Activated T-helper 1 cell treated with anti-CD3 and anti-CD28 coated beads, Interleukin-2, amount 50 U/mL, for 16 hours (primary cell): ENCODE measurements at places on chromosomes 13 and 19.

DNA sequence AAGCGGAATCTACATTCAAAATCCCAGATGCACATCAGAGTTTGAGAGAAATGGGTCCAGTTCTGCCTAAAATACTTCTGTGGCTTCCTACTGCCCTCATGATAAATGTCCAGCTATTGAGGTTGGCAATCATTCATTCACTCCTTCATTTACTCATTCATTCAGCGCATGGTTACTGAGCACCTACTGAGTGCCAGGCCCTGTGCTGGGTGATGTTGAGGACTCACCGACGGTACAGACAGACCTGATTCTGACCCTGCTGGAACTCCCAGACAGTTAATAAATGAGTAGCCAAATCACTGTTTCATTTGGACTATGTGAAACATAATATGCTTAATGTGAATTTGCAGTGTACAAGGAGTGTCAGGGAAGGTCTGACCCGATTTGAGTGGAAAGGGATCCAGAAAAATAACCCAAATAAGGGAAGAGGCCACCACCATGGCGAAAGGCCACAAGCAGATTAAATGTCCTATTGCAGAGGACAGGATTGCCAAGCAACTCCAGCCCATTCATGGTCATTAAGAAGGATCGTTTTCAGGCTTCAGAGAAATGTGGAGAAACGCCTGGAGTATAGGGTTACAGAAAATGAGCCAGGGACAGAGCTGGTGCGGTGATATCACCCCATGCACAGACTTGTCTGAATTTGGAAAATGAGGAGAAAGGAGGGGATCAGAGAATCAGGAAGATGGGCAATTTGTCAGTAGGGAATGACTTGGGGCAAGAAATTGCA lies 20.5 kb downstream of the DYRK1B start:
- DNase-seq = no peak

- DNase-seq = no peak
Observed at GRCh38 chr19:10603873-10604459, 16.9 kb upstream of the AP1M2 start.

GRCh38 chr19:53183146-53183764 lies 9.9 kb downstream of the ZNF665 start:
- no peak for DNase-seq

DNA sequence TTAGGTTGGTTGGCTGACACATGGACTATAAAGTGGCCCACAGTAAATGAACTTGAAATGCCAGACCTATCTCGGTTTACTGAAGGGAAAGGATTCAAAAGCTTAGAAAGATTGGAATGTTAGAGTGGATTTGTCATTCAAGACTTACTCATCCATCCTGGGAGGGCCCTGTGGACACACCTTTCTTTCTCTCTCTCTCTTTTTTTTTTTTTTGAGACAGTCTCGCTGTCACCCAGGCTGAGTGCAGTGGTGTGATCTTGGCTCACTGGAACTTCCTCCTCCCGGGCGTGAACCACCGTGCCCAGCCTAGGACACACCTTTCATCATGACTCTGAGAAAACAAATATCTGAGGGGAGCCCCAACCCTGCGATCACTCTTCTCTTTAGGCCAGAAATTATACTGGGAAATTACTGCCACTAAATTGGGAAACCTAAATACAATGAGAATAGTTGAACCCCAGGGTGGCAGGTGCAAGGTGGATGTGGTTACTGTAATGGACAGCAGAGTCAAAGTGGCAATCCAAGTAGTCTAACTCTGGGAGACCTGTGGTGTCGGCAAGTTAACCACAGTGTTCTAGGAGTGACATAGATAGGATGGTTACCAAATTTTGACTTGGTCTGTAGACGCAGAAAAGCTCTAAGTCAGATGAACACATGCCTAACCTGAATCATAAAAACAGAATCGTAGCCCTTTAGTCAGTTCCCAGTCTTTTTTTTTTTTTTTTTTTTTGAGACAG lies 47.1 kb upstream of the ZMYM5 start:
- no peak for DNase-seq

DNA sequence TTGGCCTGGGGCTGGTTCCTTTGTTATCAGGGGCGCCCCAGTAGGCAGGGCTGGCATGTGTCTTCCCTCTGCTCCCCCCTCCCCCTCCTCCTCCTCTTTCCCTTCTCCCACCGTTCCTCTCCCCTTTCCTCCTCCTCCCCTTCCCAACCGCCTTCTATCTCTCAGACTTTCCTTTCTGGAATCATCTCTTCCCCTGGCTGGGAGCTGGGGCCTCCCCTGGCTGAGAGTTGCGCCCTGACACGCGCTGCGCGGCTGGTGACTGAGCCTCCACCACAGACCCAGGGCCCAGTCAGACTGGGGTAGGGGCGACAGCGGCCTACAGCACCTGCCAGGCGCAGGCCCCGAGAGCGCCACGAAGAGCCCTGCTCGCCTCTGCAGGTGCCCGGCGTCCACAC lies 2.8 kb downstream of the PNMA8B start:
- no peak for DNase-seq

GRCh38 chr13:75309981-75310580 lies 171.9 kb downstream of the TBC1D4 start:
- DNase-seq = no peak

DNA sequence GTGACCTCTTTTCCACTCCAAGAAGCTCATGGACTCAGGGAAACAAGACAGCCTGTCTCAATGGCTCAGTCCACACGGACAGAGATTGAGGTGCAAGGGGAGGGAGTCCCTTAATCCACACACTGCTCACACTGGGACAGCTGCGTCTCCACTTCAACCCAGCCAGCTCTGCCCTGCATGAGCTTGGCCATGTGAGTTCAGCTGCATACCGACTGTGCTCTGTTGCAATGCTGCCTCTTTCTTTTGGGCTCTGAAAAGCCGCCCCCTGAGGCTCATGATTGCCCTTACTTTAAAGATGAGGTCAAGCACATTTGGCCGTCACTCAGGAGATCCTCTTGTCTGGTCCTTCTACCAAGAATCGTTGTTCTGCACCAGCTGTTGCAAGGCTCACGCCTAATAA lies 64.8 kb upstream of the KCTD15 start:
- DNase-seq = no peak

- no peak for DNase-seq
Observed at GRCh38 chr19:28701491-28701890, 511.5 kb downstream of the UQCRFS1 start.

GRCh38 chr13:77810878-77811277 lies 107.8 kb downstream of the EDNRB start:
- DNase-seq = no peak

- DNase-seq = no peak
Observed at GRCh38 chr13:26677156-26677555, 83.4 kb downstream of the GPR12 start.

- no peak for DNase-seq
Observed at GRCh38 chr13:102599426-102600012, 2.7 kb downstream of the TPP2 start.

GRCh38 chr13:106041445-106041844 lies 494.0 kb downstream of the EFNB2 start:
- DNase-seq = no peak

DNA sequence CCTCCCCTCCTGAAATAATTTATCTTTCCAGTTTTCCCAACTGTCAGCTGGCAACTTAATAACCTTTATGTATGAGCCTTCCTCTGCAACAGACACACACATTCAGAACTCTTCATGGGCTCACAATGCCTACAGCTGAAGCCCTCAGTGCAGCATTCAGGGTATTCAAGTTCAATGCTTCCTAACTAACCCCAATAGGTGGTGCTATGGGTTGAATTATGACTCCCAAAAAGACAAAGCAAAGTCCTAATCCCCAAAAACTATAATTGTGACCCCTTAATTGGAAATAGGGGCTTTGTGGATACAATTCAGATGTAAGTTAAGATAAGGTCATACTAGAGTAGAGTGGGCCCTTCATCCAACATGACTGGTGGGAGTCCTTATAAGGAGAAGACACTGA lies 202.2 kb downstream of the SUCLA2 start:
- no peak for DNase-seq

- DNase-seq = no peak
Observed at GRCh38 chr13:61136093-61136492, 279.6 kb downstream of the PCDH20 start.

- no peak for DNase-seq
Observed at GRCh38 chr13:38664906-38665305, 22.0 kb upstream of the FREM2 start.

DNA sequence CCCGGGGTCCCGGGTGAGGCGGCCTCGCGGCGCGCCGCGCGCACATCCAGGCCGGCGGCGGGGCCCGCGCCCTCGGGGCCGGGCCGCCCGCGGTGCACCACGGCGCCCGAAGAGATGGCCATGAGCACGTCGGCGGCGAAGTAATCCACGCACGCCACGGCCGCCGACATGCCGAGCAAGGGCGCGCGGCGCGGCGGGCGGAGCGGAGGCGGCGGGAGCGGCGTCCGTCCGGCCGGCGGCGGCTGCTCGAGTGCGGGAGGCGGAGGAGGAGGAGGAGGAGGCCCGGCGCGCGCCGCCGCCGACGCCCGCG lies at the start of gene KLF16:
Gene KLF16, minus strand, starts transcription at position 252 of the 310 bp plus-strand sequence. Its CDS starts 82 bp downstream, at position 170.
- no peak for DNase-seq

DNA sequence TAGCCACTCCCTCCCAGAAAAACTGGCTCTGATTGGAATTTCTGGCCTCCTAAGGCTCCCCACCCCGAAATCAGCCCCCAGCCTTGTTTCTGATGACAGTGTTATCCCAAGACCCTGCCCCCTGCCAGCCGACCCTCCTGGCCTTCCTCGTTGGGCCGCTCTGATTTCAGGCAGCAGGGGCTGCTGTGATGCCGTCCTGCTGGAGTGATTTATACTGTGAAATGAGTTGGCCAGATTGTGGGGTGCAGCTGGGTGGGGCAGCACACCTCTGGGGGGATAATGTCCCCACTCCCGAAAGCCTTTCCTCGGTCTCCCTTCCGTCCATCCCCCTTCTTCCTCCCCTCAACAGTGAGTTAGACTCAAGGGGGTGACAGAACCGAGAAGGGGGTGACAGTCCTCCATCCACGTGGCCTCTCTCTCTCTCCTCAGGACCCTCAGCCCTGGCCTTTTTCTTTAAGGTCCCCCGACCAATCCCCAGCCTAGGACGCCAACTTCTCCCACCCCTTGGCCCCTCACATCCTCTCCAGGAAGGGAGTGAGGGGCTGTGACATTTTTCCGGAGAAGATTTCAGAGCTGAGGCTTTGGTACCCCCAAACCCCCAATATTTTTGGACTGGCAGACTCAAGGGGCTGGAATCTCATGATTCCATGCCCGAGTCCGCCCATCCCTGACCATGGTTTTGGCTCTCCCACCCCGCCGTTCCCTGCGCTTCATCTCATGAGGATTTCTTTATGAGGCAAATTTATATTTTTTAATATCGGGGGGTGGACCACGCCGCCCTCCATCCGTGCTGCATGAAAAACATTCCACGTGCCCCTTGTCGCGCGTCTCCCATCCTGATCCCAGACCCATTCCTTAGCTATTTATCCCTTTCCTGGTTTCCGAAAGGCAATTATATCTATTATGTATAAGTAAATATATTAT lies 6.1 kb downstream of the FOSB start:
- DNase-seq = no peak

GRCh38 chr19:55703790-55704215 lies 28.8 kb downstream of the EPN1 start:
- DNase-seq = no peak

- no peak for DNase-seq
Observed at GRCh38 chr19:7598180-7598579, 2.5 kb downstream of the CAMSAP3 start.

DNA sequence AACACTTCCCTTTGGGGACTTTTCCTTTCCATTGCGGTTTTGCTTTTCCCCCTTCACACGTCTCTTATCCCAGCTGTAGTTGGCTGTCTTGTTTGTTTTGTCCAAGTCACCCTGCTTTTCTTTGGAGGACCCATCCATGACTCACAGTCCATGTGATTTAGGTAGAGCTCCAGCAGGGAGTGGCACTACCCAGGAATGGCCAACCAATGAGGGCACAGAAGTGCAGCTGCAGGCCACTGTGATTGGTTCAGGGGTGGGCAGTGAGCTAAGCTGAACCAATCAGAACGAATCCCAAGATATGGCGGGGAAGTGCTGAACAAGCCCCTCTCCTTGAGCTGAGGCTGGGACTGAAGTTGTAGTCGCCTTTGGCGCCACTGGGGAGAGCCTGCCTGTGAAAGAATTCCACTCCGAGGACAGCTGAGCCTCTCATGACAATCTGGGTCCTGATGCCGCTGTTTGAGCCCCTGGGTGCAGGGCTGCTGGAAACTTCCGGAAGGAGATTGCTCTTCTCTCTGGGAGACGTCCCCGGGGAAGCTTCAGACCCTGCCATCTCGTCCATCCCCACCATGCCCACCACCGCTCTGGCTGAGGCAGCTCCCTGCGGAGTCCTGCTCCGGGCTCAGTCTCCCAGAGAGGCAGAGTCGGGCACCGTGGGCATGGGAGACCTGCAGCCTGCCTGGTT lies 62.9 kb upstream of the URI1 start:
- DNase-seq = no peak

GRCh38 chr13:98581381-98581780 lies 4.5 kb upstream of the STK24 start:
- no peak for DNase-seq

DNA sequence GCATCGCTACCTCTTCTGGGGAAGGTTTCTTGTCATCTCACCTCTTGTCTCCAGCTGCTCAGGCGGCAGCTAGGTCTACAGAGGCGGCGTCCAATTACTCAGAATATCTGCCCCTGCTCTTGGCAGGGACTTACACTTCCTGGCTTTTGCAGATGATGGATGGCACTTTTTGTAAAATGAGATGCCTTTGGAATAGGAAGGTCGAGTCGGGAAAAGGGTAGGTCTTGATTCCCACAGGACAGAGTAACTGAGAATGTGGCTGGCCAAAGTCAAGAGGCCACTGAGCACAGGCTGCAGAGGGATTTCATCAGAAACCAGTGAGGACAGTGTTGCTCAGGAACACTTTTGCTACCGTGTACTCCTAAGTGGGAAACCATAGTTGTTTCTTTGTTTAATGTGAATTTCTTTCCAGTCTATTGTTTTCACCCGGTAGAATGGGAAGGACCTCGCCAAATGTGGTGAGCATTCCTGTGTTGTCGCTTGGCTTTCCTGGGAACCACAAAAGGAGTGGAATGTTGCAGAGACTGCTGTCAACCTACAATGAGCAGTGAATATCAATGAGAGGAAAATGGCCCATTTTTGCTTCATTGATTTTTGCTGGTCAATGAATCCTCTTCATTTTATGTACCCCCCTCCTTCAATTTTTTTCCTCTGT lies 383.7 kb downstream of the HS6ST3 start:
- DNase-seq = no peak

GRCh38 chr13:106445996-106446395 lies 89.5 kb downstream of the EFNB2 start:
- no peak for DNase-seq

DNA sequence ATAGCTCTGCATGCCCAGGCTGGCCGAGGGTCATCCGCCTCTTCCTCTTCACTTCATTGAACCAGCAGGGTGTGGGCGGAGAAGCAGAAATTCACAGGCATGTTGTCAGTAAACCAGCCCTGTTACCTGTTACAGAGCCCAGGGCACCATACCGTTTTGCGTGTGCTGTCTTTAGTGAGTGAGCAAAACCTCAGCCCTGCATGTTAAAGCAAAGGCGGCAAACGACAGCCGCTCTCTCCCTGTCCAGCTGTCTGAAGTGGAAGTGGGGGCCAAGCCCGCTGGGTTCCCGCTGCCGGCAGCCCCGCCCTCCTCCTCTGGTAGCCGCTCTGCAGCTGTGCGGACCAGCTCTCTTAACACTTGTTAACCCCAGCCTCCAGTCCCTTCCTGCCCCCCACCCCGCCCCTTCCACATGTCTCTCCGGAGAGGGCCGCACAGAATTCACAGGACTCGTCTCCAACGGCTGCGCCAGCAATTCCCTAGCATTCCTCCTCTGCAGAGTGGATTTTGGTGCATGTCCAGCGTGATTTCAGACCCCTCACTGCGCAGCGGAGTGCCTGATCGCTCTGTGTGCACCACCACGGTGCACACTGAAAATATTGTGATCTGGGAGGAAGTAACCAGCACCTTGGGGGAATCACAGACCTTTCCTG lies 12.7 kb downstream of the KLHL26 start:
- no peak for DNase-seq

GRCh38 chr19:12222980-12223630 lies 60.2 kb downstream of the ZNF136 start:
- DNase-seq = no peak
